ENCODE measurements at places on chromosomes 12 and 14.
A peak's percentile ranks its signal among the peaks of the same experiment; 100 is the strongest.

- peak; percentile 92 for ATAC-seq
Measured at GRCh38 chr12:94488463-94488862, 28.8 kb upstream of the CEP83 start.

GRCh38 chr12:113149361-113150150 lies at the start of gene CFAP73:
TSS of gene CFAP73 (plus strand) at chr12:113149724. CDS start at chr12:113149858, 134 bp downstream.
- no peak for ATAC-seq

GRCh38 chr14:52660832-52661231 lies 34.5 kb downstream of the ERO1A start:
- ATAC-seq = no peak

DNA sequence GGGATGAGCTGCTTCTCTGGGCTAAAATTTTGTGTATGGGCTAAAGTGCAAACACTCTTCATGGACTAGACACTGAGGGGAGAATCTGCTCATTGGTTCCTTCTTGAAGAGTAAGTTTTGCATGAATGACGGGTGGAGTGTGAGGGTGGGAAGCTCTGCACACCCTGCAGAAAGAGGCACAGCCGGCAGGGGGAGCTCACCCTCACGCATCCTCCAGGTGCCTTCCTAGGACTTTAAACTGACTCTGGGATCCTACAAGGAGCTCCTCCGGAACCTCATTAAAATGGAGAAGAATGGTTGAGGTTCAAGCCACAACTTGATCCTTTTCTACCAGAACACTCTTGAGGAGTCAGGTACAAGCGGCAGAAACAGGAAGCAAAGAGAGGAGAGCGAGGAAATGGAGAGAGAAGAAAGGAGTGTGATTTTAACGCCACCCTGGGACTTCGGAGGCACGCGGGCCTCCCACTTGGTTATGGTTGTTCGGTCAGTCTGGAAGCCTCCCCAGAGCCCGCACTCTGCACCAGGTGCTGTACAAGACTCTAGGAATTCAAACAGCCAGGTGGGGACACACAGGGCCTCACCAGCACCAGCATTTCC lies 87.5 kb downstream of the SETD3 start:
- no peak for ATAC-seq

DNA sequence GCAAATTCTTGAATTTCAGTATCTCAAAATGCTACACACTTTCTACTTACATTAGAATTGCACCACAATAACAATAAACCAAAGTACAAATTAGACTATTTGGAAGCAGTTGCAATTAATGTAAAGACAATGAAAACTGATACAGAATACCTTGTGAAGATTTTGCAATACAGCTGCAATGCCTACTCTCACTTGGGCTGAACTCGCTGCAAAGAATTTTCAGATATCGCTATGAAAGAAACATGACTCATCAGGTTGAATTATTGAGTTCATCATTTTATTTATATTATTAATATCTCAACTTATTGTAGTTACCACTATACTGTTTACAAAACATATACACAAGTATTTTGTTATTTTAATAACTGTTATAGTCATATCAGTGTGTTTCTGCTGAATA lies 108.0 kb upstream of the TMTC2 start:
- ATAC-seq = no peak

DNA sequence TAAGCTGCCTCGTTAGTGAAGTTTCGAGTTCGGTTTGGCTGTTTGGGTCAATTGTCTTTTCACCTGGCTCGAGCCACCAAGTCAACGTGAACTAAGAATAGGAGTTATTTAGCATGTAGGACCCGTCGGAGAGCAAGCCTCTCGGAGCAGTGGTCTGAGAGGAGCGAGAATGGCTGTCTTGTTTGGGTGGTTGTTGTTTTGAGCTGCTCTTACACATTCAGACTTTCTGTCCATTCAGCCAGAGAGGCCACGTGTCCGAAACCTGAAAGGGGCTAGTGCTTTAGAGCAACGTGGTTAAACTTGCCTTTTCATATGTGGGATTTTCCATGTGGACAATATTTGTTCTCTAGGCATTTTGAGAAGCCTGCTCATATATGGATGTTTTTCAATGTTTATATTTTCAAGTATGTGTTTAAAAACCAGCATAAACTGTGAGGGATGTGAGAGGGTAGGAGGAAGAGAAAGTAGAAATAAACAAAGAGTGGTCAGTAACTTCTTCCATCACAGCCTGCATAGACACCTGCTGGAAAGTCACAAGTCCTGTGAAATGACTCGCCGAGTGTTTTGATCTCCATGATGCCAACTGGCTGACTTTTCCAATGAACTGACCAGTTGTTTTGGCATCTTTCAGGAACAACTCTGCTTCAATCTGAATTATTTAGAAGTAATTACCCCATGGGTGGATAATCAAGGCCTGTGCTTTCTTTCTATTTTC lies 221.0 kb downstream of the ASCL1 start:
- ATAC-seq = no peak

- no peak for ATAC-seq
Measured at GRCh38 chr12:19026614-19027488, 102.7 kb upstream of the PLEKHA5 start.

- ATAC-seq = no peak
Measured at GRCh38 chr14:101315802-101316296, 245.4 kb upstream of the DIO3 start.

DNA sequence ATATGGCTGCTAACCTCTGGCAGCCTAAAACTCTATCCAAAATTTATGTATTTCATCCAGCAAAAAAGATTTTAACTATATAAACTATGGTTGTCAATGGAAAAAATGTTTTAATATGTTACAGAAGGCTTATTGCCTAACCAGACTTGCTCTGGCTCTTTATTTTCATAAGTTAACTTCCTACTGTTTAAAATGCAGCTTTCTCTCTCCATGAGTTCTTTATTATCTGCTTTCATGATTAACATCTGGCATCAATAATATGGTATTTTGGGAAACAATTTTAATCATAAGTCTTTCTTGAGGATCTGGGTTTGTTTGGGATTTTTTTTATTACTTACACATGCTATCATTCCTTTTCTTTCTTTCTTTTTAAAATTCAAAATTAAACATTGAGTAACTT lies 20.5 kb downstream of the KERA start:
- no peak for ATAC-seq

DNA sequence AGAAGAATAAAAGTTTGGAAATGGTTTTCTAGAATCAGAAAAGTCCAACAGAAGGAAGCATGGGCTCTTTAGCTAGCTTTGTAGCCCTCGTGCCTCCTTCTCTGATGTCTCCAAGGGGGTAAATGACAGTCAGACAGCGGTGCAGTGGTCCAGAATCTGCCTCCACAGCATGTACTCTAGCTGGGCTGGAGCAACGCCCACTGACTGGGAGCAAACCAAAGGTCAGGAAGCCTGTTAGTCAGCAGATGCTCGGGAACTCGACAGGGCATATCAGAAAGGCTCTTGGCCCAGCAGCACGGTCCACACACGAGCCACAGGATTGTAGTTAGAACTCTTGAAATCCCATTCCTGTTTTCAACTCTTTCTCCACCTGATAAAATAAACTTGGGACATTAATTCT lies 164.3 kb downstream of the GRIN2B start:
- ATAC-seq = no peak

DNA sequence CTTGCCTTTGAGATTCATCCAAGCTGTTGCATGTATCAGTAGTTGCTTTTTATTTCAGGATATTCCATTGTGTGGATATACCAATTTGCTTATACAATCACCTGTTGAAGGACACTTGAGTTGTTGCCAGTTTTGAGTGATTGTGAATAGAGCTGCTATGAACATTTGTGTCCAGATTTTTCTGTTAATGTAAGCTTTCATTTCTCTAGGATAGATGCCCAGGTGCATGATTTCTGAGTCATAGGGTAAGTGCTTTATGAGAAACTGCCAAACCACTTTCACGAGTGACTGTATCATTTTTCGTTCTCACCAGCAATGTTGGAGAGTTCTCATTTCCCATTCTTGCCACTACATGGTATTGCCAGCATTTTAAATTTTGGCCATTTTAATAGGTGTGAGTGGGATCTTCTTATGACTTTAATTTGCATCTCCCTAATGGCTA lies 434.6 kb upstream of the RGS6 start:
- peak; percentile 88 for ATAC-seq

DNA sequence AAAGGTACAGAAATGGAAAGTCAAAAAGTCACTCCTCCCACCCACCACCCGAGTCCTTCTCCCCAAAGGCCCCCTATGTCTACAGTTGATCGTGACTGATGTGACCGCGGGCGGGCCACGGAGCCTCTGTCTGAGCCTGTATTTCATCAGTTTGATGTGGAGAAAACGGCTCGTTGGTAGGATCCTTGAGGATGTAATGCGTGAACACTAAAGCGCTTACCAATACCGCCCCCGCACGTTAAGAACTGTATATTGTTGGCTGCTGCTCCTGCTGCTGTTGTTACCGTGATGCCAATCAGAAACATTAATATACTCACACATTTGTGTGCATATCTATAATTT lies 24.6 kb upstream of the UBC start:
- peak; percentile 52 for ATAC-seq

DNA sequence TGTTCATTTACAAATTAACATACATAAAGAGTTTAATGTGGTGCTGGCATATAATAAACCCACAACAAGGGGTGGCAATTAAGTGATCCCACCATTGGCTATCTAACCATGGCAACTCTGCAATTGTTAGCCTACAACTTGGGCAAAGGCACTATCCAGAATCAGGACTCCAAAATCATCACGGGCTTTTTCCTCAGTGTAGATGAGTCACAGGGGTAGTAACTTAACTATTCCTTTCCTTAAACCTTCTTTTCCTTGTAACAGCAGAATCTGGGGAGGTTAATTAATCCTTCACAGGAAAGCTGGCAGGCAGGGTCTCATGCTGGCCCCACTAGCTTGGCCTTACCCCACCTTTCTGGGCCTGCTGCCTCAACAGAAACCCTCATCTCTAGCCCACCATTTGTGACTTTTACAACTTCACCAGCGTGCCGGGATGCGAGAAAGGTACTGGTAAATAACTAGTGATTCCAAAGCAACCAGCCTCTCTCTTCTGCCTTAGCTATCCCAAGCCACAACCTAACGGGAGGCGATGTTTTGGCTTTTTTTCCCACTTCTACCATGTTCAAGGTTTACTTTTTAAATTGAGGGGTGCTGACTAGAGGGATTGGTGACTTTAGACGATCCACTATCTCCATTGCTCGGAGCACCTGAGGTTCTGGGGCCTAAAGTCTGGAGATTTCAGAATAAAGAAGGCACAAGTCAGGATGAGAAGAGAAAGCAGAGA lies 744 bp downstream of the ATP5MC2 start:
- no peak for ATAC-seq

DNA sequence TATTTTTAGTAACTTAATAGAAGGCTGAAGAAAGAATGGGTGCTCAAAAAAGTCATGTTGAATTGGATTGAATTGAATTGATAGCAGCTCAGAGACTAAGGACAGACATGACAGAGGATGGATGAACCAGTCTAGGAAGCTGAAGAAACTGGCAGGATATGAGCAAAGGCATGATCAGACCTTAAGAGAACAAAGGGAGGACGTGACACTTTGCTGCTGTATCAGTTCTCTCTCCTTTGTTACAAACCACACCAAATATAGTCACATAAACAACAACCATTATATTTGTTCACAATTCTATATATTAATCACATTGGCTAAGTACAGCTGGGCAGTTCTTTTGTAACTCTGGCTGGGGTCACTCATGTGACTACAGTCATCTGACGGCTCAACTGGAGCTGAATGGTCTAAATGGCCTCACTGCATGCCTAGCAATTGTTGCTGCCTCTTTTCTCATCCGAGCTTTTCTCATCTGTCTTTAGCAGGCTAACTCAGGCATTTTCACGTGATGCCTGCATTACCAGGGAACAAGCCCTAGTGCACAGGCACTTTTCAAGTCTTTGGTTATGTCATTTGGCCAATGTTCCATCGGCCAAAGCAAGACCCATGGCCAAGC lies 355.0 kb downstream of the ETNK1 start:
- no peak for ATAC-seq
